ENCODE measurements at places on chromosomes 13 and 19.

- no peak for DNase-seq
Observed at GRCh38 chr13:48333976-48334375, 30.4 kb downstream of the RB1 start.

DNA sequence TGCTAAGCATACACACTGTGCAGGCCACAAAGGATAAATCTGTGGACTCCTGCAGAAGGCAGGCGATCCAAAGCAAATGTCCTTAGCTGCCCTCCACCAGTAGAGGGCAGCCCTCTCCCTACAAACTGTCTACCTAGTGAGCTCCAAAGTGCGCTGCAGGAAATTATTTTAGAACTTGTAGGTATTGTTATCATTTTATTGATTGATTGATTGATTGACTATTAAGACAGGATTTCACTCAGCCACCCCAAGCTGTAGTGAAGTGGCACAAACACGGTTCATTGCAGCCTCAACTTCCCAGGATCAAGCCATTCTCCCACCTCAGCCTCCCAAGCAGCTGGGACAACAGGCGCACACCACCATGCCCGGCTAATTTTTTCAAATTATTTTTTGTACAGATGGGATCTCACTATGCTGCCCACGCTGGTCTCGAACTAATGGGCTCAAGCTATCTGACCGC lies 37.3 kb downstream of the RNF6 start:
- DNase-seq: peak; percentile 34

- DNase-seq: no peak
Observed at GRCh38 chr13:40656358-40656757, 10.1 kb downstream of the FOXO1 start.

DNA sequence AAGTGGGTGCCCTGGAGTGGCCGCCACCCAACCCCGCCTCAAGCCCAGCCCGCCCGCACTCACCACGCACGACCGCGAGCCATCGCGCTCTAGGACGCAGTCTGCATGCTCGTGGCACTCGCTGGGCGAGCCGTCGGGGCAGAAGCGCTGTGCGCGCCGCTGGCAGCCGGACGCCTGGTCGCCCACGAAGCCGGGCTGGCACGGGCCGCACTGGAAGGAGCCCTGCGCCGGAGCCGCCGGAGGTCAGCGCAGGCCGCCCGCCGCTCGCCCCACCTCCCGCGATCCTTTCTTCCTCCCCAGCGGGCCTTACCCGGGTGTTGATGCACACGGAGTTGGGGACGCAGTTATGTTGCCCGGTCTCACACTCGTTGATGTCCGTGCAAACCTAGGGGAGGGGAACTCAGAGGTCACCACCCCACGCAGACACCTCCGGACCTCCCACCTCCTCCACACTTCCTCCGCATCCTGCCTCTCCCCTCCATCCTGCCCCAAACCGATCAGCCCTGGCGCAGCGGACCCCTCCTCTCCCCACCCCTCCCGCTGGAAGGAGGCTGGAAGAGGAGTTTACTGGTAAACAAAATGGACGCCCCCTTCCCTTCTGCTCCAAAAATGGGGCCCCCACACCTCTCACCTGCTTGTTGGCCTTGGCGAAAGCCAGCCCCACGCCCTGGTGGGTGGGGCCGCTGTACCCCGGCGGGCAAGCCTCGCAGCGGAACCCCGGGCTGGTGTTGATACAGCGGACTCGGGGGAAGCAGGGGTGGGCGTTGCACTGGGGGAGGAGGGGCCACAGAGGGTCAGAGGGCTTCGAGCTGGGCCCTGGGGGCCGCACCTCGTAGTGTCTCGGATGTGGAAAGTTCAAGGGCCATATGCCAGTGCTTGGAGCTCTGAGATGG lies 2.3 kb downstream of the COMP start:
- no peak for DNase-seq

GRCh38 chr13:31878495-31878894 lies 139.2 kb downstream of the RXFP2 start:
- DNase-seq: no peak

DNA sequence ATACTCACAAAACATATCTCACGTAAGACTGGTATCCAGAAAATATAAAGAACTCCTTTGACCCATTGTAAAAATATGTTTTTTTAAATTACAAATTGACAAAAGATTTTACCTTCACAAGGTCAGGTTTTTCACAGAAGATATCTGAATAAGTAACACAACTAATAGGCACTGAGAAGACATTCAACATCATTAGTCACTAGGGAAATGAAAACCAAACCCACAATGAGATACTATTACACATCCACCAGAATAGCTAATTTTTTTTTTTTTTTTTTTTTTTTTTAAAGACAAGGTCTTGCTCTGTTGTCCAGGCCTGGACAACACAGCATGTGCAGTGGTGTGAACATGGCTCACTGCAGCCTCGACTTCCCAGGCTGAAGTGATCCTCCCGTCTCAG lies 157.5 kb downstream of the MIPEP start:
- no peak for DNase-seq

- no peak for DNase-seq
Observed at GRCh38 chr19:51319649-51320279, 8.3 kb downstream of the IGLON5 start.

DNA sequence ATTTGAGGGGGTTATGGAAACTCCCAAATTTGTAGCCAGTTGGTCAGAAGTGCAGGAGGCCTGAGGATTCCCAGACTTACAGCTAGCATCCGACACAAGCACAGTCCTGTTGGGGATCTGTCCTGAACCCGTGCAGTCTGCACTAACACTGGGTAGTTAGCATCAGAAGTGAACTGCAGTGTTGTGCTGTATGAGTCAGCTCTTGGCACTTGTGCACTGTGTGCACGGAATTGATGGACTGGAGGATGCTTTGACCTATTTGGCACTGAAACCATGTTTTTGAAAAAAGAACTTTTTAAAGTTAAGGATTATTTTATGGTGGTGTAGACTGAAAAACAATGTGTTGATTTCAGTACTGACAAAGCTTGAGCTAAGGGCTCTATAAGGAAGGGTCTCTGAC lies 279.0 kb downstream of the NHLRC3 start:
- DNase-seq: peak; percentile 7

DNA sequence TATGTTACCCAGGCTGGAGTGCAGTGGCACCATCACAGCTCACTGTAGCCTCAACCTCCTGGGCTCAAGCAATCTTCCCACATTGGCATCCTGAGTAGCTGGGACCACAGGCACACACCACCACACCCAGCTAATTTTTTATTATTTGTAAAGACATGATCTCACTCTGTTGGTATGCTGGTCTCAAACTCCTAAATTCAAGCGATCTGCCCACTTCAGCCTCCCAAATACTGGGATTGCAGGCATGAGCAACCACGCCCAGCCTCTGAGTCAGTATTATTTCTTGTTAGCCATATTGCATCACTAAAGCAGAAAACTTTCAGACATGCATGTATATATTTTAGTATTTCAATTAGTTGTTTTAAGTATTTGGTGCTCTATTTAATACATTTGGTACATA lies 376.4 kb downstream of the GPC6 start:
- DNase-seq: peak; percentile 30

DNA sequence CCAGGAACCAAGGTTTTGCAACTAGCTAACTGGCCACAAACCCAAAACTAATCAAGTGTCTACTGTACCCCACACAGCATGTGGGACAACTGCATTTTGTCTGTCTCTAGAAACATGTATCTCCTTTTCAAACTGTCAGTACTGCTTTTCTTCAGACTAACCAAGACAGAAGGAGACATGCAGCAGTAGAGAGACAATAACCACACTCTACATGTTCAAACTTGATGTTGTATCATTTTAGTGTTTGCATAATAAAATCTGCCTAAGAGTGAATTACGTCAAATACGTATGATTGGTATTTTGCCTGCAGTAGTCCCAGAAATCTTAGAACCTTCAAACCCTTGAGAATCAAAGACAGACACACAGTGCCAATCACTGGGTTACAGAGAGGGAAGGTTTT lies 22.0 kb upstream of the FREM2 start:
- no peak for DNase-seq

- DNase-seq: no peak
Observed at GRCh38 chr19:38970664-38971532, 4.6 kb downstream of the FBXO17 start.
